Lower lobe of right lung (tissue), 2 donors: ENCODE measurements at places on chromosomes 12 and 14. TPM values are rescaled to one million over a fixed set of nuclear protein-coding genes. Genes with fewer than 3 reads are reported as not detected.

Gene LAG3
- 2.1 TPM for total RNA-seq

Gene EEF1AKMT3
- total RNA-seq = 6.8 TPM

Gene TMEM253
- 0.50 TPM for total RNA-seq

Gene TAS2R31
- total RNA-seq = 1.9 TPM

Gene ADAMTS20
- not detected for total RNA-seq

Gene TMEM52B
- 3.6 TPM for total RNA-seq

GRCh38 chr12:26469421-26470180 lies 274.2 kb downstream of the SSPN start:
- no peak for DNase-seq

DNA sequence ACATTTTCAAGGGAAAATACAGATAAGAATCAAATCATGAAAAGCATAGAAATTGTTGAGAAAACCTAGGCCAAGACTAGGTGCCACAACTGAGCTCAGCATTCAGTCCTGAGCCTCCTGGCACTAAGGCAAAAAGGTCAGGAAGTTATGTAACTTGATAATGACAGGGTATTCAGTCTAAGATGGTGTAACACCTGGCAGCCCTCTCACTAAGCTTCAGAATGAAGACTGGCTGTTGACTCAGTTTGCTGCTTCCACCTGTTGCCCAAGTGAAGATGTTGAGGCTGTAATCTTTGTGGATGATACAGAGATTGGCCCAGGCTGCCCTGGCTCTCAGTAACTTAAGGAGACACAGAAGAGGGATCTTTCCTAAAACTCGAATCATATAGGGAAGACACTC lies 19.6 kb downstream of the PROX2 start:
- no peak for DNase-seq

GRCh38 chr12:51622564-51622963 lies 31.5 kb downstream of the SCN8A start:
- DNase-seq = no peak

- DNase-seq = no peak
Measured at GRCh38 chr12:68591734-68592418, 18.8 kb upstream of the RAP1B start.

GRCh38 chr12:63013302-63013701 lies 78.4 kb upstream of the PPM1H start:
- no peak for DNase-seq

DNA sequence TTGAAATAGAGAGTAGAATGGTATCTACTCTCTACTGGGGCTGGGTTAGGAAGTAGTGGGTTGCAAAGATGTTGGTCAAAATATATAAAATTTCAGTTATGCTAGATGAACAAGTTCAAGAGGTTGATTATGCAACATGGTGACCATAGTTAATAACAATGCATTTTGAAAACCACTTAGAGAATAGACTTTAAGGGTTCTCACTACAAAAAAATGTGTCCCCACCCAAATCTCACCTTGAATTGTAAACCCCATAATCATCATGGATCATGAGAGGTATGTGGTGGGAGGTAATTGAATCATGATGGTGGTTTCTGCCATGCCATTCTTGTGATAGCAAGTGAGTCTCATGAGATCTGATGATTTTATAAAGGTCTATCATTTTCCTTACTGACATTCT lies 94.0 kb downstream of the C12orf50 start:
- no peak for DNase-seq

DNA sequence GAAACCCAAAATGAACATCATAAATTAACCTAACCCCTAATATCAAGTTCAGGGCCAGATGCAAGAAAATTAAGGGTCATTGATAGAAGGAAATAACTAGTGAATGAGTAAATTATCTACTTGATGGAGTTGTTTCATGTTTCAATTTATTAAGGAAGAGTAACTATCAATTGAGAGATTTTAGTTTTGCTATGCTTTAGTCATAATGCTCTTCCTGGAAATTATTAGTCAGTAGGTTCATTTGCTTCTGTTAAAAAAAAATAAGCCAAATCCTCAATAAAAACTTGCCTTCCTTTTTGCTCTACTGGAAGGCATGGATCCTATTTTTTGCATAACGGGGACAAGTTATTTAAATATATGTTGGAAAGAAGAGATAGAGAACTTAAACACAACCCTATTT lies 59.0 kb upstream of the HIF1A start:
- DNase-seq = no peak

GRCh38 chr14:78316786-78317185 lies 146.6 kb downstream of the NRXN3 start:
- DNase-seq = no peak

GRCh38 chr12:98343002-98343567 lies 172.3 kb upstream of the TMPO start:
- no peak for DNase-seq

DNA sequence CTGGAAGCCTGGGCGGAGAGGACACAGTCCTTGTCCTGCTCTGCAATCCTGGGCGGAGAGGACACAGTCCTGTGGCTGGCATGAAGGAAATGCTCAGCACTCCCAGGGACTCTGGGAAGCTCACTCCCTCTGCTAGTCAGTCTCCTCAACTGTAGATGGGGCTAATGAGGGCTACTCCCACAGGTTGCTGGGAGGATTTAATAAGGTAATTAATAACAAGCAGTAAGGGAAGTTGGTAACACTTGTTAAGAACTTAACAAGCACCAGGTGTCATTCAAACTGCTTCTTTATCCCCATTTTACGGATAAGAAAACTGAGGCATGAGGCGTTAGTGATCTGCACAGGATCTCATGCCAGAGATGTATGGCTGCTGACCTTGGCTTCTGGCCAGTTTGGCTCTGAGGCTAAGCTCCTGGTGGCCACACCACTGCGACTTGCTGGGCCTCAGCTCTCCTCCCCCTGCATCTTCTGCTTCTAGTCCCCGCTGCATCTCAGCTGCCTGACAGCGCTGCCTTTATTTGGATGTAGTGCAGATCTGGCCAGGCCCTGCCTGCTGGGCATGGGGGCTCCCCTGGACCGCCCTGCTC lies 54.1 kb upstream of the BEGAIN start:
- DNase-seq = no peak
